ENCODE measurements at places on chromosomes 12 and 14.
A peak's percentile ranks its signal among the peaks of the same experiment; 100 is the strongest.

DNA sequence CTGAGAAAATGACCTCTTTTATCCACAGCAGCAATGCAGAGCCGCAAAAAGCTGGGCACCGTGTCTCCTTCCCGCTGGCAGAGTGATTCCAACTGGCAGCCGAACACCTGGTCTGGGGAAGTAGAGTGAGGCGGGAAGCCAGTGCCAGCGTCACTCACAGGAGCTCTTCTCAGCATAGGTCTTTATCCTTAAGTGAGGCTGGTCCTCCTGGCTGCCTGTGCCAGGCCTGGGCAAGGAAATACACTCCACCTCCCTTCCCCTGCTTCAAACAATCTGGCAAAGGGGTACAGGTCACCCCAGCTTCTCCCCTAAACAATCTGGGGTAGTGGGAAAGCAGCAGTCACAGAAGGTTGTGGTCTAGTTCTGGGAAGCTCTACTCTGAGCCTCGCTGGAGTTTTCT, 4.8 kb downstream of the ARHGAP9 start:
- DNase-seq: no peak

GRCh38 chr14:100091386-100091785, 26.2 kb downstream of the EVL start:
- no peak for DNase-seq

DNA sequence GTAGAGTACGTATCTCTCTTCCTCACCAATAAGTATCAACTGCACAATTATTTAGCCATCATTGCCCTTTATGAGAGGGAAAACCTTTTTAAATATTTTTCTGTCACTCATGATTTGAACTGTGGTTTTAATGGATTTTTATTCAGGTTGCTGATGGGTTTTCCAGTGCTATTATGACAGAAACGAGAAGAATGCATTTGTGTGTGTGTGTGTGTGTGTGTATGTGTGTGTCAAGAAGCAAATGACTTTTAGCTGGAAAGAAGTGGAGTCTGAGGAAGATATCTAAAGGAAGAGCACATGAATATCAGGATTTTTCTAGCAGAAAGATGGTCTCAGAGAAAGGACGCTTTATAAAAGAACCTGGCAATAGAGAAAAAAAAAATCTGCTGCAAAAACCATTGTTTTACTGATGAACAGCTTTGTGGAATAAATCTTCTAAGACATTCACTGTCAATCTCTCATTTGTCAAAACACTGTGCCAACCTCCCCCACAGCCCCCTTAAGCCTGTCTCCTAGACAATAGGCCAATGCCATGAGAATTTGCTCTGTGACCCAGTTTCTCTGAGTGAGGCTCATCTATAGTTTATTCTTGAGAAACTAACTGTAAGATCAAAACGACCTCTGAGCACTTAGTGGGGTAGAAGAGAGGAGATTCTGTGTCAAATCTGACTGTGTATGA, 417.7 kb downstream of the FLRT2 start:
- no peak for DNase-seq

DNA sequence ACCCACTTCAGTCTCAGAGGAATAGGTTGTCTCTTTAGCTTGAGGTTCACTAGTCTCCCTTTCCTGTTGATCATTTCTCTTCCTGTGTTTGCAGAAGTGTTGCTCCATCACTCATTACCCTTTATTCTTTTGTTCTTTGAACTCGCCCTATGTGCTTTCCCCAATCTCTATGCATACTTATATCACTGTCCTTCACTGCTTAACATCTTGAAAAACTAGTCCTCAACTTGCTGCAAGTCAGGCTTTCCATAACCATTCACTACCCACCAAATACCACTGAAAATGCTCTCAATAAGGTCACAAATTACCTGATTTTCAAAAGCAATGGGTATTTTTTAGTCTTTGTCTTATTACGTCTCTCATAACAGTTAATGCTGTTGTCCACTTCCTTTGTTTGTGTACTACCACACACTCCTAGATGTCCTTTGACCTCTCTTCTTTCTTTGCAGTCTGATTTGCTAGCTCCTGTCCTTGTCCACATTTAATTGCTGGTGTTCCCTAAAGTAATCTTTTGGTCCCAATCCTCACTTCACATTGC, 80.8 kb downstream of the RIC8B start:
- no peak for DNase-seq

DNA sequence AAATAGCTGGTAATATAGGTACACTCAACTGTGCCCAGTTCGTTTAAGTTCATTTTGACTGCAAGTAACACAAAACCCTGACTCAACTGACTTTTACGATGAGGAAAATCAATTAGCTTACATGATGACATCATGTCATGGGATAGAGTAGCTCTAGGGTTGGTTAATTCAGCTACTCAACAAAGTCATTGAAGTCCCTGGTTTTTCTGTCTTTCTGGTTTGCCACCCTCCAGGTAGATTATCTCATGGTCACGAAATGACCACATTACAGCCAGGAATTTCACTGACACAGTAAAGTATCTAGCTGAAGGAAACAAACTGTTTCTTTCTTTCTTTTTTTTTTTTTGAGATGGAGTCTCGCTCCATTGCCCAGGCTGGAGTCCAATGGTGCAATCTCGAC, 68.5 kb upstream of the FUT8 start:
- no peak for DNase-seq

- DNase-seq: no peak
Observed at GRCh38 chr12:10189653-10190052, 10.8 kb downstream of the TMEM52B start.

GRCh38 chr14:70658899-70659298, 17.2 kb downstream of the TTC9 start:
- DNase-seq: no peak

- no peak for DNase-seq
Observed at GRCh38 chr14:68463705-68464374, 329.0 kb downstream of the ZFP36L1 start.

DNA sequence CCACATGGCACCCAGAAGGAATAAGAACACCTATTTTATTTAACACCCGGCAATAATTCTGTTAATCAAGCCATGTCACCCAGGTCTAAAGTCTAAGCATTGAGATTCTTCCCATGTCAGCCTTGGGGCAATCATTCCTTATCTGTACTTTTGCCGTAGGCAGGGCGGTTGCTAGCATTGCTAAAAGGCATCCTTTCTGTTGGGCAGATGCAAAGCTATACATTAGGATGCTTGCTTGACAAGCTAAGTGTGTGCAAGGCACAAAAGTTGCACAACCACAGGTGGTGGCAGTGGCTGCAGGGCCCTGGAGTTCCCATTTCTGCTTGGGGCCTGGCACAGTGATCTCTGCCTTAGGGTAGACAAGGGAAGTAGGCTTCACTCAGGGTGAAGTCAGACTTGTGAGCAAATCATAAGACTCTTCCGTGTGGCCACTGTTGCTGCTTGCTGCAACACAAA, 12.5 kb upstream of the GALNT6 start:
- no peak for DNase-seq

- no peak for DNase-seq
Observed at GRCh38 chr12:52401926-52402325, 4.2 kb downstream of the KRT82 start.

DNA sequence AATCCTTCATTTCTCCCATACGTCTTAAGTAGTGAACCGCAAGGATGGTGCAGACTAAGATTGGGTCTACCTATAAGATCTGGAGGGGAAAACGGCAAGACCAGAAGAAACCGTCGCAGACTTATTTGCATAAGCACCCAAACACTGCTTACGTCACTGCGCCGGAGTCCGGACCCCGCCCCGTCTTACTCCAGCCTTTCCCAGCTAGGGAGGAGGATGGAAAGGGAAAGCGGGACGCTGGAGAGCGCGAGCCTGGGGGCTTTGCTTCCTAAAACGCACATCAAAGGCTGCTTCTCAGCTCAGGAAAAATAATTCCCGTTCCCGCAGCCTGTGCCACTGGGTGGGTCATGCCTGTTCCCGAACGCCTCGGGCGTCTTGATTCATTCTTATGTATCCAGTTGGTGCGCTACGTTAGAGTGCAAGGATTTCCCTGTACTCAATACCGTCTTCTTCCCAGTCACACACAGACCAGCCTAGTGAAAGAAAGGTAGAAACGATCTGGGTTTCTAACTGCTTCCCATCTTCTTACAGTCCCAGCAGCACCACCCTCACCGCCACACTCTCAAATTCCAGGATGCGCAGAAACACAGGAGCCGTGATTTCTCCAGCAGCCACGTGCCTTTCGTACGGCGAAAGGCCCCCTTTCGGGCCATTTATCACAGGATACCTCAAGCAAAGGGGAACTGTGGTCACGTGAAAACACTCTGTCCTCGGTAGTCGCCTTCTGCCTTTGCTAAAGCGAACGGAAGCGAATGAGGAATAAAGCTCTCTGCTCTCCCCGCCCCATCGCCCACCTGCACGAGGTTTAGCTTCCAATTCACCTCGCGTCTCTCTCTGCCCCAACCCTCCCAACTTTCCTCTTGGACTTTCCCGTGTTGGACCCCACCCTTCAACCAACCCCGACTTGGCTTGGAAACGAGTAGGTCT, 1.1 kb downstream of the SLC6A15 start:
- peak; percentile 33 for DNase-seq

GRCh38 chr14:88849716-88850115, 25.3 kb downstream of the TTC8 start:
- DNase-seq: no peak

- peak; percentile 49 for DNase-seq
Observed at GRCh38 chr14:88013750-88014349, 8.9 kb downstream of the GPR65 start.

- no peak for DNase-seq
Observed at GRCh38 chr12:68109001-68109400, 50.5 kb downstream of the IFNG start.

DNA sequence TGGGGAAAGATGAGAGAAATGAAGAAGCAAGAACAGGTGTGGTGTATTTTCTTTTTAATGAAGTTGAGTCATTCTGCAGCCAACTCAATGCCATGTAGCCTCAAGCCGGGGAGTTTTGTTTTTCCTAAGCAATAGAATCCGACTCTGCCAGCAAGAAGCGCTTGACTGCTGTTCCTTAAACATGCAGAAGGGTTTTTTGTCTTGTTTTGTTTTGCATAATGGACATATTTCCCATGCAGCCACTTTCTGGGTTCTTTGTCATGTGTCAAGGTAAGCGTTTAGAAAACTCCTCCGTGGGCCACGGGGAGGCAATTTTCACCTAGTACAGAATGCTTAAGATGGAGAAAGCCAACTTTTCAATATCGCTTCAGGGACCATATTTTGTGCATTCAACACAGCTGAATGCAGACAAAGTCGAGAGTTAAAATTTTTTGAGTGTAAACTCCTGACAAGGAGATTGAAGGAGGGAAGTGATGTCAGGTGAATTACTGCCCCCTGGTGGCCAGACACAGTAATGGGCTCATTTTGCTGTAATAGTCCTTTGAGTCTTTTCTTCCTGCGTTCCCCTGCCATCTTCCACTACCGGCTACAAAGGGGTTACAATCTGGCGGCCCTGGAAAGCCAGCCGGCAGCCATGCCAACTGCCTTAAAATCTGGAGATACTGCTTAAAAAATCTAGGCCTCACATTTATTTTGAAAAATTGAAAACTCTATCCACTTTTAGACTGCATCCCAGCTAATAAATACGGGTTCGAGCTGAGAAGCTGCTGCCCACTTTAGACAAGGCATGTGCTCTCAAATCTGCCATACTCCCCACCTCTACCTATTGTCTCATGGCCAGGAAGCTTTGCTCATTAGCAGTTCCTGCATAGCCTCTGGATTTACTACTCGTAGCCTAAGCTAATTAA, 3.2 kb upstream of the FICD start:
- peak; percentile 58 for DNase-seq

- no peak for DNase-seq
Observed at GRCh38 chr14:90743425-90743824, 72.8 kb downstream of the TTC7B start.

DNA sequence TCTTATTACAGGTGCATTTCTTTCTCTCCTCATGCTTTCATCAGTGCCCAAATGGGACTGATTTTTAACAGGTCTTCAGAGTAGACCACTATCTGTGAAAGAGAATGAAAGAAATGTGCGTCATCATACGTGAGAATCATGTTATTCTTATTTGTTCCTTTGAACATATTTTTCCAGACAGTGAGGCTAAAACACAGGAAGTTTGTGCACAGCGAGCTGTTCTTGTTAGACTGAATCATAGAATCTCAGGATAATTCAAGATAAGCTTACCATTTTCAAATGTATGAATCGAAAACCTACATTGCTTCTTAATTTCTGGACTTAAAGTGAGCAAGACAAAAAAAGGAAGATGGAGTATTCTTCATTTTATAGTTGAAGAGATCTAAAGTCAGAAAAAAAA, 383.1 kb downstream of the EGLN3 start:
- DNase-seq: no peak

DNA sequence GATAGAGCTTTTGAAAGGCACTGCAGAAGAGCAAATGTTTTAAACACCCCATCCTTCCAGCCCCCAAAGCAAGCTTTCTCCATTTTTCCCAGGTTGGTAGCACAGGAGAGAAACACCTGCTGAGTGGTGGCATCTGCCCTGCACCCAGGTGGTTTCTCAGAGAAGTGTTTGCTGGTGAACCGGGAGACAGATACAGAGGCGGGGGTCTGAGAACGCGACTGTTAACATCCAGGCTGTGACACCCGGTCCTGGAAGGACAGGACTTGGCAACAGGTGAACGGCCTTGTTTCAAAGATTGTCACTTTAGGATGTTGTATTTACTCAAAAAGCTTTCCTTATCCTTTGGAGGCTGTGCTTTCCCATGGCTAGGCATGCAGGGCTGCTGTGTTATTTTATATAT, 18.5 kb downstream of the MMAB start:
- DNase-seq: no peak

DNA sequence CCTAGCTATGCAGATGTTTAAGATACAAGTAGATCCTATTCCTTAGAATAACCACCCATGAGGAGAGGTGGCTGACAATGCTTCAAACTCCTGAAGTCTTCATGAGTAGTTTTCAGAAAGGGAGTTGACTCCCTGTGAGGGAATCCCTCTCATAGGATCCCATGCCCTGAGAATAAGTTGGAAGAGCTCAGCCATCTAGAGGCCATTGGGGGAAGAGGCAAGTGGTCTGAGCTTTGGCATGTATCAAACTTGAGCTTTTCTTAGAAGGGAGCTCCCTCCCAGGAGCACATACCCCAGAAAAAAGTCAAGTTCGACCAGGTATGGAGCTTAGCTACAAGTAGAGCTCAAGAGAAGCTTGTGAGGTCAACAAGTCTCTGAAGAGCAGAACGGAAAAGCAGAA, 165.7 kb upstream of the RBM19 start:
- no peak for DNase-seq

GRCh38 chr12:127108360-127109215, 1158.4 kb upstream of the TMEM132C start:
- DNase-seq: peak; percentile 24

DNA sequence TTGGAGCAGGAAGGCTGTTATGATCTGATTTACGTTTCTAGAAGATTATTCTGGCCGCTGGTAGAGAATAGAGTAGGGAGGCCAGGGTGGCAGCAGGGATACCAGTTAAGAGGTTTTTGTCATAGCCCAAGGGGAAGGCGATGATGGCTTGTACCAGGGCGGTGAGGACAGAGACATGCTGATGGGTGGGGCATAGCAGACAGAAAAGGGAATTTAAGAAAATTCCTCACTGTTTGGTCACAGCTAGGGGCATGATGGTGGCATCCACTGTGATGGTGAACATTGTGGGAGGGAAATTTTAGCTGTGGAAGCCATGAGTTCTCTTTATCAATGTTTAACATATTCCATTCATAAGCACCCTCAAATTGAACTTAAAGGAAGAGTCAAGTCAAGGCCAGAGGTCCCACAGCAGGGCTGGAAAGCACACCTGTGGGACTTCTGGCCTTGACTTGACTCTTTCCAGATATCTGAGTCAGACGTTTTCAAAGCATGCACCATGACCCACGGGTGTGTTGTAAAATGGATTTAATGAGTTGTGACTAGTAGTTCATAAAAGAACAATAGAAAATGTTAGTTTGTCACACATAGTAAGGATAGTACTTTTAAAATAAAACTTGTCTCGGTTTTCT, 134.6 kb downstream of the CHST11 start:
- DNase-seq: no peak

GRCh38 chr12:57461276-57461916, 1.8 kb downstream of the GLI1 start:
- peak; percentile 88 for DNase-seq
